ENCODE measurements at places on chromosomes 7 and 10.

DNA sequence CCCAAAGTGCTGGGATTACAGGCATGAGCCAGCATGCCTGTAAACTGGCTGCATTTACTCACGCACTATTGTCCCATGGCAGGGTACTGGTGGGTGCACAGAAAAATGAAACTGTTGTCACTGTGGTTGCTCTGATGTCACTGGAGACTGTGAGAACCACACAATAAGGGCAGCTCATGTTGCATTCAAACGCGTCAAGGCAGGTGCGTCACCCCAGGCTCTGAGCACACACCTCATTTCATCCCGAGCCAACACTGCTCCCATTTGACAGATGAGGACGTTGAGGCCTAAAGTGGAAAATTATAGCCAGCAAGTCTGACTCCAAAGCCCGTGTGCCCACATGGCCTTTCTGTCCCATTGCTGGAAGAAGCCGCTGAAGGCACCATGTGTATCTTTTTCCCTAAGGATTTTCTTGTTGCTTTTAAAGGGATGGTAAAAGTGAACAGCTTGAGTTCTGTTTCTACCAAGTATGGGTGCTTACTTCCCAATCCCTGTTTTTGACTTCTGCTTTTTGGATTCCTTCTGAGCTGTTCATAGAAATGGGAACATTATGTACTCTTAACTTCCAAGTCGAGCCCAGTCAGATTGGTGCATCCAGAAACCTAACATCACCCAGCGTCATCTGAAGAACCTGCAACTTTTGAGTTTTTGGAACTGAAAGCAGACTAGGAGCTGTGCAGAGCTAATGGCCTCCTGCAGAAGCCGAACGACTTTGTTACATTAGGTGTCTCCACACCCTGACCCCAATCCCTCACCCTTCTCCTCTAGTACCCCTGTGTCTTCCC is 60.1 kb upstream of the CARD11 start:
- no peak for DNase-seq

- no peak for DNase-seq
Measured at GRCh38 chr10:62745581-62745980, 58.9 kb upstream of the ADO start.

- peak; percentile 10 for DNase-seq
Measured at GRCh38 chr7:34396437-34397064, 261.5 kb upstream of the NPSR1 start.

DNA sequence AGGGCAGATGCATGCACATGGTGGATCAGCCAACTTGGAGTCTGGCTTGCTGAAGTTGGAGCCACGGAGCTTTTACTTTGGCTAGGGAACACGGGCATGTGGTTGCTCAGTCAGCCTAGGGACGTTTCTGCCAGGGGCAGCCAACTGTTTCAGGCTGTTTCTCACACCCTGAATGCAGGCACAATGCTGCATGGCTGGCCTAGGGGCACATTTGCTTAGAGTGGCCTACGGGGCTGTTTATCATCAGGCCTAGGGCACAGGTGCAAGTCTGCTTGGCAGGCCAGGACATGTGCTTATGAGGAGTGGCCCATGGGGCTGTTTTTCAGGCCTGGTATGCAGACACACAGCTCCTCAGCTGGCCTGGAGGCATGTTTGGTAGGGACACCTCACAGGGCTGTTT is 107.4 kb downstream of the GSAP start:
- DNase-seq: no peak

DNA sequence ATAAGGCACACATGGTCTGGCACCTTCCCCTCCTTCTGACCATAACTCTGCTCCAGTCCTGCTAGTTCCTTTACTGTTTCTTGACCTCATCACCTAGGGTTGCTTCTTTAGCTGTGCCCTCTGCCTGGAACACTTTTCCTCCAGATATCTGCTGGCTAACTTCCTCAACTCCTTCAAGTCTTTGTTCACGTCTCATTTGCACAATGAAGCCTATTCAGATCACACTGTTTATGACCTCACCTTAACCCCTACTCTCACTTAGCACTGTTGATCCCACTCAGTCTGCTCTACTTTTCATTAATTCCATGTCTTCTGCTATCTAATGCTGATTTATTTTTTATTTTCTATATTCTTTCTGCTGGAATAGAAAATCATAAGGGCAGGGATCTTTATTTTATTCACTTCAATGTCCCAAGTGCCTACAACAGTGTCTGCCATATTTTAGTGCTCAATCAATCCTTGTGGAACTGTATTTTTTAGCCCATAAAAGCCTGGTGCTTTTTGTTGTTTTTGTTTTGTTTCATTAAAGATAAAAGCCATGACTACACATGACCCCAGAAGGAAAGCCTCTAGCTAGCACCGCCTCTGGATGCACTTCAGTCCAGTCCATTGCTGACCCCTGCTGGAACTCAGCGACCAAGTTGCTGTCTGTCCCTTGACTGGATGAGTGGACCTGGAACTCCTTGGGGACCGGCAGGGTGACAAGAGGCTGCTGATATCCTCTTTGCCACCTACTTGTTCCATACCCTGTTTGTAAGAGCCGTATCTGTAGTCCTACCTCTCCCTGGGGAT is 12.3 kb downstream of the KLF14 start:
- peak; percentile 48 for DNase-seq

- DNase-seq: no peak
Measured at GRCh38 chr7:27765841-27766240, 25.9 kb downstream of the TAX1BP1 start.

DNA sequence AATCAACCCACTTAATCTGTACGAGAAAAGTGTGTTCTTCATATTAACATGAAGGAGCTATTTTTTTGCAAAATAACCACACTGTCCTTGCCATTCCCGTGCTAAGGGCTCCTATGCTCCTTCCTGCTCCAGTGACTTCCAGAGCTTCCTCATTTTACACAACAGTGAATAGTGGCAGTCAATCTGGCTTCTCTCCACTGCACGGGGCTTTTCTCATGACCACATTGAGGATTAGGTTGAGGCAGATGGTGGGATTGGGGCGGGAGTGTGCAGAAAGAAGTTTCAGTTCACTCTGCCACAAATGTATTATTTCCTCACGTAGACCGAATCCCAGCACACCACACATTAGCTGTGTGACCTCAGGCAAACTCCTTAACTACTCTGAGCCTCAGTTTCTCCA is 235.1 kb downstream of the ARHGAP12 start:
- no peak for DNase-seq

GRCh38 chr10:89064748-89065147 is 74.2 kb downstream of the FAS start:
- no peak for DNase-seq

DNA sequence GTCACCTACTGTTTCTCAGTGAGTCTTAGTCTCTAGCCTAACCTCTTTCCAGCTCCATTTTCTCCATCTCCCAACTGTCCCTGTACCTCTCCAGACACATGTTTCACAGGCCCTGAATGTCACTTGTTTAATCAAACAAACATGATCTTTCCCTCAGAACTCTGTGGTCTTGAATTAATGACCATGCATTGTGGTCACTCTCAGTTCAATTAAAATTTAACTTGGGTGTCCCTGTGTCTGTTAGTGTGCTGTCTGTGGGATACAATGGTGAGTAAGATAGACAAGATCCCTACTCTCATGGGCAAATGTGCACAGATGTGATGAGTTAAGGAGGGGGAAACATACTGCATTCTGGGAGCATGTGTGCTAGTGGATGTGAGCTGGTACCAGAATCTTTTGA is 65.0 kb downstream of the RBM33 start:
- no peak for DNase-seq

GRCh38 chr10:25966844-25967243 is 32.8 kb downstream of the MYO3A start:
- DNase-seq: no peak

GRCh38 chr10:100745882-100746783 is 751 bp downstream of the PAX2 start:
- no peak for DNase-seq

GRCh38 chr7:101900103-101900502 is 82.7 kb downstream of the CUX1 start:
- DNase-seq: no peak

DNA sequence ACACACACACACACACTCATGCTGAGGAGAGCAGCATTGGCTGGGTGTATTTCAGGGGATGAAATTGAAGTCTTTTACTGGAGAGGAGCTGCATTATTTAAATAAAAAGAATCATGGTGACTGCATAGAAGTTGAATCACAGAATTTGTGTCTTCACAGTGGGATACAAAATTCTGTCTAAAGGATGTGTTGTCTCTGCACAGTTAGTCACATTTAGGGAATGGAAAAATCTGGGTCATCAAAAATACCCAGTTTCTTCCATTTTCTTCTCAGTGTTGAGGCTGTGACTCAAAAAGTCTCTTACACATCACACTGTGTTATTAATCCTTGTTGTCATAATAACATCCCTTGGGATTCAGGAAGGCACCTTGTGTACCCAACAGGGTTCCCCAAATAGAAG is 10.9 kb downstream of the PAPSS2 start:
- DNase-seq: peak; percentile 16
